T-cell (primary cell): ENCODE measurements at places on chromosomes 2 and 18.
A peak's percentile ranks its signal among the peaks of the same experiment; 100 is the strongest.

GRCh38 chr2:26462511-26463243 is 15.2 kb downstream of the OTOF start:
- no peaks in the 10 kb centered on the region for H3K36me3 ChIP-seq
- H3K4me3 ChIP-seq = no peak overlapping the region
- no peak overlapping the region for H3K27ac ChIP-seq
- no peak for DNase-seq

GRCh38 chr2:33729353-33729752 is 130.3 kb upstream of the FAM98A start:
- H3K27me3 ChIP-seq = no peaks in the 10 kb centered on the region
- no peaks in the 10 kb centered on the region for H3K4me1 ChIP-seq
- H3K4me3 ChIP-seq = no peak overlapping the region
- H3K27ac ChIP-seq = no peak overlapping the region
- no peak for DNase-seq

DNA sequence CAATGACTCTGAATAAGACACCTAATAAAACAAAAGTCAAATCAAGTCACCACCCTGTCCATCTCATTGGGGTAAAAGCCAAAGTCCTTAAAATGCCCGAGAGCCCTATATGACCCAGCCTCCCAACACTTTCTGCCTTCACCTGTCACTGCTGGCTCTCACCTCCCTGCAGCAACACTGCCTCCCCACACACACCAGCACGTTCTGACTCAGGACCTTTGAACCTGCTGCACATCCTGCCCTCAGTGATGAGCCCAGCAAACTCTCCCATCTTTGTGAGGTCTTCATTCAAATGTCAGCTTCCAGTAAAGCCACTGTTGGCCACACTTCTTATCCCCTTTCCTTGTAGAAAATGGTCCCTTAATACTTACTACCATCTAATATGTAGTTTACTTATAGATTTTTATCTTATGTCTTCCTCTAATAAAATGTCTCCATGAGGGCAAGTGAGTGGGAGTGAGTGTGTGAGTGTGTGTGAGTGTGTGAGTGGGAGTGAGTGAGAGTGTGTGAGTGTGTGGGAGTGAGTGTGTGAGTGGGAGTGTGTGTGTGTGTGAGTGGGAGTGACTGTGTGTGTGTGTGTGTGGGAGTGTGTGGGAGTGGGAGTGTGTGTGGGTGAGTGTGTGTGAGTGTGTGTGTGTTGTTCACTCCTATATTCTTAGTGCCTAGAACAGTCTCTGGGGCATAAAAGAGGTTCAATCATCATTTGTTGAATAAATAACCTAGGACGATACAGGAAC is 504.7 kb downstream of the EIPR1 start:
- no peaks in the 10 kb centered on the region for H3K36me3 ChIP-seq
- H3K4me1 ChIP-seq = no peaks in the 10 kb centered on the region
- no peaks in the 10 kb centered on the region for H3K27me3 ChIP-seq
- H3K4me3 ChIP-seq = no peak overlapping the region

DNA sequence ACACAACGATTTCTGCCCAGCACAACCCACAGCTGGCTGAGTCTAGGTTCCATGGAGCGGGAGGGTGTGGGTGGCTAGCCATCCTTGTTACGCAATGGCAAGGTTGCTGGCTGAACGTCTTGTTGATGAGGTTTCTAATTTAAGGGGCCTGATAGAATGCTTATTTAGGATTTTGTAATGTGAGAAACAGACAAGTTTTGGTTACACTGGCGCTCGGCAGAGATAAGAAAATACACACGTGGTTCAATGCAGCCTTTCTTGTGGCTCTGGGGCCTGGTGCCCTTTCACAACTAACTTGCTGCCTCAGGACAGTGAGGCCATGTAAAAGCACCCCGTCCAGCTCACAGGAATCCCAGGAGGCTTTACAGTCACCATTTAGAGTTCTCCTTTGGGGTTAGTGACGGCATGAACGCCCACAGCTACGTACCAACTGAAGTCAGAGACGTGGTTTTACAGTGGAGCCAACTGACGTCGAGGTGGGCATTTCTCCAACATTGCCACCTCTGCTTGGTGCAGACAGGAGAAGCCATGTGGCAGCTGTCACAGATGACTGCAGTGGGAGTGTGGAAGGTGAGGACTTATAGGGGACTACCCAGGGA is 29.7 kb upstream of the PIEZO2 start:
- no peak overlapping the region for H3K27ac ChIP-seq
- H3K36me3 ChIP-seq = no peaks in the 10 kb centered on the region
- no peak for DNase-seq
- H3K4me3 ChIP-seq = no peak overlapping the region
- no peaks in the 10 kb centered on the region for H3K4me1 ChIP-seq

DNA sequence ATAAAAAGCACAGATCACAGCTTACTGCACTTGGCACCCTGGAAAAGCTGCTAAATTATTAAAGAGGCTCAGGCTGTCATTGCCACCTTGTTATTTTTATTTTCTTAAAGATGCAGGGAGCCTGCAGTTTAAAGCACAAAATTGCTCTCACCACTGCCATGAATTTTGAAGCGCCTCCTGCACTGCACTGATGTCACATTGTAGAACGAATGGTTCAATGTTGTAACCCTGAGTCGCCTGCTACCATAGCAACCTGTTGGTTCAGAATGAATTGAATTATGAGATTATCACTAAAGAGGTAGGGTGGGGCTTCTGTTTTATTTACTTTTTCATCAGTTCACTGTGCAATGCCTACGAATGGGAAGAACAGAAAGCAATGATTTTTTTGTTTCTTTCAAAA is 16.5 kb downstream of the SCG2 start:
- H3K27ac ChIP-seq = no peak overlapping the region
- H3K36me3 ChIP-seq = no peaks in the 10 kb centered on the region
- DNase-seq = no peak
- H3K4me1 ChIP-seq = no peaks in the 10 kb centered on the region
- no peak overlapping the region for H3K4me3 ChIP-seq

- H3K36me3 ChIP-seq = no peaks in the 10 kb centered on the region
- H3K27ac ChIP-seq = no peak overlapping the region
- H3K27me3 ChIP-seq = no peaks in the 10 kb centered on the region
- H3K4me3 ChIP-seq = no peak overlapping the region
- no peak for DNase-seq
- H3K4me1 ChIP-seq = peaks cover 21% of the 10 kb centered on the region
Observed at GRCh38 chr2:240396623-240397541, 38.6 kb upstream of the GPC1 start.

DNA sequence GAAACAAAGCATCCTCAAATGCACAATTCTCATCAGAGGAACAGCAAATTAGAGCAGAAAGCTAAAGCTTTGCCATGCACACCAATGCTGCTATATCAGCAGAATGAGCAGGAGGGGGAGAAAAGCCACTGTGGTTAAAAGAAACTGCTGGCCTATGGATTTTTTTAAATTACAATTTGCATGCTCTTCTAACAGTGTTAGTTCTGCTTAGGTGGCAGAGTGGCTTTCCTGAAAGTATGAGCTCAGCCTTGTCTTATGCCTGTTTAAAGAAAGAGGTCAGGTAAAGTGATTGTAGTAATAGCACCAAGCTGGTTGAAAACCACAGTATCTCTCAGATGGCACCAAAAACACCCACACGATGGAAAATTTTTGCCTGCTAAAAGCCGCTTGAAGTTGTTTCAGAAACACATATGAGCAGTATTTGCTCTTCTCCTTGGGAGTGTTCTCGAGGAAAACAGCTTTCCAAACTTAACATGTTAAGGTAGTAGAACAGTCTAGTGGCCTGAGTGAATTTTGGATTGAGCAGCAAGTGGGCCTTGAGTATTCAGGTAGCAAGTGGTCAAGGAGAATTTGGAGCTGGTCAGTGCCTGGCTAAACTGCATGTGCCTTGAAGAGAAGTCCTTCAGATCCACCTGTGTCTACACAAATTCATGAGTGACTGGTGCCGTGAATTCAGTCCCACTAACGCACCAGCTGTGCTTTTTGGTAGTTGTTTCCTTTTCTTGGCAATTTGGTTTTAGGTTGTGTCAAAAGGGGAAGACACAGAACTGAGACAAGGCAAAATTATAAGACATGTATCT is 19.6 kb upstream of the NDUFV2 start:
- peak overlapping the region; percentile 2 for H3K4me3 ChIP-seq
- H3K27me3 ChIP-seq = no peaks in the 10 kb centered on the region
- peaks cover 25% of the 10 kb centered on the region for H3K4me1 ChIP-seq
- H3K36me3 ChIP-seq = no peaks in the 10 kb centered on the region
- H3K27ac ChIP-seq = peak overlapping the region; percentile 88
- DNase-seq = no peak

DNA sequence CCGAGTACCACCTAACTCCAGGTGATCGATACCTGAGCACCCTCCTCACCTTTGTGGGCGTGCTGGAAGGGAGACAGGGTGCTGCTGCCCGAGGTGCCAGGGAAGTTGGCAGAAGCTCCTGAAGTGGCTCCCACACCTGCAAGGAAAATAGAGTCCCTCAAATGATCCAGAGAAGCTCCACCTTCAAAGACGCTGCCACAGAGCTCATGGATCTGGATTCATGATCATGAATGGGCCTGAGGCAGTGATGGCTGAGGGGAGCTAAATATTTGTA is 76.5 kb downstream of the EDAR start:
- H3K36me3 ChIP-seq = peaks cover 15% of the 10 kb centered on the region
- no peak for DNase-seq
- H3K27me3 ChIP-seq = no peaks in the 10 kb centered on the region
- H3K27ac ChIP-seq = no peak overlapping the region
- H3K4me1 ChIP-seq = peaks cover 3% of the 10 kb centered on the region

DNA sequence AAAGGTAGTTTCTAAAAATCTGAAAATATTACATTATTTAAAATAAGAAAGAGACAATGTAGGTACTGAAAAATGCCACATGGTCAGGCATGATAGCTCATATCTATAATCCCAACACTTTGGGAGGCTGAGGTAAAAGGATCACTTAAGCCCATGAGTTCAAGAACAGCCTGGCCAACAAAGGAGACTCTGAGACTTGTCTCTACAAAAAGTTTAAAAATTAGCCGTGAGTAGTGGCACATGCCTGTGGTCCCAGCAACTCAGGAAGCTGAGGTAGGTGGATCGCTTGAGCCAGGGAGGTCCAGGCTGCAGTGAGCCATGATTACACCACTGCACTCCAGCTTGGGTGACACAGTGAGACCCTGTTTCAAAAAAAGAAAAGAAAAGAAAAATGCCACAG is 21.8 kb downstream of the ATAD2B start:
- no peaks in the 10 kb centered on the region for H3K36me3 ChIP-seq
- DNase-seq = no peak
- H3K4me1 ChIP-seq = no peaks in the 10 kb centered on the region
- no peaks in the 10 kb centered on the region for H3K27me3 ChIP-seq

DNA sequence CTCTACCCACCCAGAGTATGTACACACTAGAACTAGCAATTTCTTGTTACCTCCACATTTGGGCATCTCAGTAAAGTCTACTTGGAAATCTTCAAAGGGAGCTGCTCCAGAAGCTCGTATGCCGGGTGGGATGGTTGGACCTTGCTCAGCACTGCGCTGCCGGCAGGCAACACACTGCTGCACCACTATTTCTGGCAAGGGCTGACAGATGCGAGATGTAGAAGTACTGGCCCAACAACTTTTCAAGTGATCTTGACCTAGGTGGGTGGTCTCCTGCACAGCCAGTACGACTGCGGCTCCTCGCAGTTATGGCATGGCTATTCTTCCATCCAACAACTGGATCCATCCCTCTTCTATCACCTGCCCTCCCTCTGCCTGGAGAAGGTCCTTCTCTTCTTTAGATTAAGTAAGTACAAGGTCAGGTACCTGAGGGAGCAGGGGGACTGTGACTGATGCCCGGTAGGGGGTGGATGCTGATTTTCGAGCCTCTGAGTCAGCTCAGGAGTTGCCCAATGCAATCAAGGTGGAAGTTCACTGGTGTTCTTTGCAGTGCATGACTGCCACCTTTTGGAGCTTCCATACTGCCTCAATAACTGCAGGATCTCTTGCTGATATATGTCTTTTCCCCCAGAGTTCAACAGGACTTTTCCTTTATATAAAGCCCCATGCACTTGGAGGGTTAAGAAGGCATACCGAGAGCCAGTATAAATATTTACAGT is 100.4 kb upstream of the SLC1A4 start:
- H3K27me3 ChIP-seq = peaks cover 18% of the 10 kb centered on the region
- H3K4me1 ChIP-seq = no peaks in the 10 kb centered on the region
- no peak overlapping the region for H3K4me3 ChIP-seq
- H3K27ac ChIP-seq = no peak overlapping the region
- DNase-seq = no peak

GRCh38 chr18:28771849-28772248 is 594.9 kb upstream of the CDH2 start:
- H3K27ac ChIP-seq = no peak overlapping the region
- no peak for DNase-seq
- no peaks in the 10 kb centered on the region for H3K36me3 ChIP-seq
- no peaks in the 10 kb centered on the region for H3K4me1 ChIP-seq
- H3K27me3 ChIP-seq = no peaks in the 10 kb centered on the region

- no peak overlapping the region for H3K27ac ChIP-seq
- no peaks in the 10 kb centered on the region for H3K27me3 ChIP-seq
- H3K4me1 ChIP-seq = peaks cover 38% of the 10 kb centered on the region
Observed at GRCh38 chr2:100143286-100143685, 896 bp upstream of the AFF3 start.

DNA sequence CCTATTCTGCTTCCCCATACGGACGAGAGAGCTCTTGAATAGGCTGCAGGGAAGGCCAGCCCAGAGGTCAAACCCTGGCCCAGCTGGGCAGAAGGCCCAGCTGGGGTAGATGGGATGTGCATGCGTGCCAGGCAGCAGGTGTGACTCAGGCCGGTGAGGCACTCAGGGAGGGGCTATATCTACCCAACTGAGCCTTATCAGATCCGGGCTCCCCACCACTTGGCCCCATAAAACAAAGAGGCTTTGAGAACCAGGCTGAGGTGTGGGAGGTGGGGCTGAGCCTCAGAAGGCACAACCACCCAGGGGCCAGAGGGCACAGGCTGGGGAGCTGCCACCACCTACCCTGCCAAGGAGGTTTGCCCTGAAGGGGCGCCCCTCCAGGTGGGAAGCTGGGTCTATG is 8.0 kb upstream of the CFAP65 start:
- H3K4me3 ChIP-seq = no peak overlapping the region
- no peaks in the 10 kb centered on the region for H3K4me1 ChIP-seq
- H3K36me3 ChIP-seq = no peaks in the 10 kb centered on the region
- no peak overlapping the region for H3K27ac ChIP-seq

- no peaks in the 10 kb centered on the region for H3K36me3 ChIP-seq
- no peaks in the 10 kb centered on the region for H3K4me1 ChIP-seq
- no peaks in the 10 kb centered on the region for H3K27me3 ChIP-seq
Observed at GRCh38 chr2:108594132-108594981, 60.1 kb downstream of the LIMS1 start.

GRCh38 chr2:187301706-187302105 is 146.3 kb downstream of the CALCRL start:
- no peak for DNase-seq
- no peak overlapping the region for H3K4me3 ChIP-seq
- no peaks in the 10 kb centered on the region for H3K36me3 ChIP-seq
- no peaks in the 10 kb centered on the region for H3K4me1 ChIP-seq
